Stimulated activated CD4-positive, alpha-beta T cell treated with anti-CD3 and anti-CD28 coated beads, Interleukin-12 subunit alpha, Interleukin-12 subunit beta, amount 100 ng/mL, for 24 hours (primary cell): ENCODE measurements at places on chromosomes 1 and 21.
A peak's percentile ranks its signal among the peaks of the same experiment; 100 is the strongest.

- DNase-seq = peak; percentile 15
Measured at GRCh38 chr1:230167419-230167852, 100.4 kb downstream of the GALNT2 start.

DNA sequence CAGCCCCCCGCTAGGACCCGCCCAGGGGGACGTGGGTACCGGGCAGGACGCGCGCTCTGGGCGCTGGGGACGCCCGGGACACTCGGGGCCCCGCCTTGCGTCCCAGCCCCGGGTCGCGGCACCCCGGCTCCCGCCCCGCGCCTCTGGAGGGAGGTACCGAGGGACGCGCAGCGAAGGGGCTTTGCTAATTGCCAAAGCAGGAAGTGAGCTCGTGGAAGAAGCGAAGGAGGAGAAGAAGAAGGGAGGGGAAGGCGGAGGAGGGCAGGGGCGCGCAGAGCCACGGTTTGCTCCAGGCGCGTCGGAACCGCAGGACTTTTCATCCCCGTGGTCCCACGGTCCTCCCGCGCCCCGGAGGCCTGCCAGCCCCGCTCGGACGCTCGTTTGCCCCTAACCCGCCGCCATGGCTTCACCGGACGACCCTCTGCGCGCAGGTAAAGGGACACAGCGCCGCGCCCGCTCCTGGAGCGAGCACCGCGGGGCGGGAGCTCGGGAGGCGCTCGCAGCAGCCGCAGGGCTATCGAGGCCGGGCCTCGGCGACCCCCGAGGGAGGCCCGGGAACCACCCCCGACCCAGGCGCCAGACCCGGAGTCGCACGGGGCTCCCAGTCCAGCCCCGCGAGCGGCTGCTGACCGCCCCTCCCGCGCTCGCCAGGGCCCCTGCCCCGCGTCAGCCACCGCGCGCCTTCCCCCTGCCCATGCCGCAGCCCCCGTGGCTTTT lies 1.3 kb downstream of the EDARADD start:
- DNase-seq = no peak

GRCh38 chr1:25877155-25877554 lies 1.6 kb upstream of the PAQR7 start:
- DNase-seq = no peak

GRCh38 chr1:41807390-41807789 lies 111.3 kb downstream of the HIVEP3 start:
- no peak for DNase-seq

DNA sequence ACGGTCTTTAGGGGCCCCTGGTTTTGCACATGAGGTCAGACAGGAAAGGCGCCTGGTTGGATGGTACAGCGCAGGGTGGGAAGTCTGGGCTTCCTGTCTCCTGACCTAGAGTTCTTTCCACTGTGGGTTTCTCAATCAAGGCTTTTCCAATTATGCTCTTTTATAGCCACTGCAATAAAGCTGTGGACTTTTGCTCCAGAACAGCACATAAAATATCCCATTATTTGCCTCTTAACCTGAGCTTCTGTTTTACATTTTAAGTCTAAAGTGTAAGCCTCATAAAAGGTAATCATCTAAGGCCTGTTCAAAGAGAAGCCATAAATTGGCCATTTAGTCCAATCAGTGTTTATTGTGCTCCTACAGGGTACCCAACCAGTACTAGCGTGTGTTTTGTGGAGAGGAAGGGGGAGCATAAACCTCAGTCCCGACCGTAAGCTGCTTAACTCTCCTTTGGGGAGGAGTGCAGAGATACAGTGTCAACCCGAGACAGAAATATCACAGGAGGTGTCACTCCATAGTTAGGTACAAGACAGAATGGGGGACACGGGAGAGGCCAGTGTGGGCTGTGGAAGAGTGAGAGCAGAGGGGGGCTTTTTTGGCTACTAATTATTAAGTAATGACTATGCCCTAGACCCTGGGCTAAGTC lies 270.0 kb downstream of the TRABD2B start:
- no peak for DNase-seq

GRCh38 chr1:111481387-111482221 lies 7.8 kb downstream of the C1orf162 start:
- DNase-seq = peak; percentile 51

DNA sequence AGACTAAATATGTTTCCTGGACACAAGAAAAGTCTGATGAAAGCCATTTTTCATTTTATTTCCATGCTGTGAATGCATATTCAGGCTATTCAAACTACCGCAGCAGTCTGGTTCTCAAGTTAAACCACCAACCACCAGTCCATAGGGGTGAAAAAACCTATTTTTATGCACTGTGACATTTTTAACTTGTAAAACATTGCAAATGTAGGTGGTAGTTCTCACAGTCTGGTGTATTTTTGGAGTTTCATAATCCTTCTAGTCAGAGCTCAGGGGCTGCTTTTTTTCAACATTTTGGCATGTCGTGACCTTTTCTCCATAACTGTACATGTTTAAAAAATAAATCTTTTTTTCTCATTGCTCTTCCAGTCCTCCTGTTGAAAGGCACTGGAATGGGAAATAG lies 907.6 kb upstream of the ADGRL2 start:
- DNase-seq = no peak

GRCh38 chr1:246450611-246451251 lies 56.3 kb downstream of the SMYD3 start:
- no peak for DNase-seq

DNA sequence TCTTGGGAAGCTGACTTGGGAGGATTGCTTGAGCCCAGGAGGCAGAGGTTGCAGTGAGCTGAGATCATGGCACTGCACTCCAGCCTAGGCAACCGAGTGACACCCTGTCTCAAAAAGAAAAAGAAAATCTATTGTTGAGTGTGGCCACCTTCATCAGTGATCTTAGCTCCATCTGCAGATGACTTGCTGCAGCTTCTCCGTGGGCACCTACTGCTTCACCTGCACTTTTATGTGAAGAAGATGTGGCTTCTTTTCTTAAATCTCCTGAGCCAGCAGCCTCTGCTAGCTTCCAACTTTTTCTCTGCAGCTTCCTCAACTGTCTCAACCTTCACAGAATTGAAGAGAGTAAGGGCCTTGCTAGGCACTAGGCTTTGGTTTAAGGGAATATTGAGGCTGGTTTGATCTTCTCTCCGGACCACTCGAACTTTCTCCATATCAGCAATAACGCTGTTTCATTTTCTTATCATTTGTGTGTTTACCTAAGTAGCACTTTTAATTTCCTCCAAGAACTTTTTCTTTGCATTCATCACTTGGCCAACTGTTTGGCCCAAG lies 28.0 kb downstream of the AGPAT3 start:
- no peak for DNase-seq

GRCh38 chr1:154386643-154387352 lies 18.3 kb upstream of the IL6R start:
- peak; percentile 54 for DNase-seq

- no peak for DNase-seq
Measured at GRCh38 chr1:246261639-246262038, 245.4 kb downstream of the SMYD3 start.

GRCh38 chr1:224500796-224501195 lies 66.2 kb upstream of the WDR26 start:
- DNase-seq = no peak

DNA sequence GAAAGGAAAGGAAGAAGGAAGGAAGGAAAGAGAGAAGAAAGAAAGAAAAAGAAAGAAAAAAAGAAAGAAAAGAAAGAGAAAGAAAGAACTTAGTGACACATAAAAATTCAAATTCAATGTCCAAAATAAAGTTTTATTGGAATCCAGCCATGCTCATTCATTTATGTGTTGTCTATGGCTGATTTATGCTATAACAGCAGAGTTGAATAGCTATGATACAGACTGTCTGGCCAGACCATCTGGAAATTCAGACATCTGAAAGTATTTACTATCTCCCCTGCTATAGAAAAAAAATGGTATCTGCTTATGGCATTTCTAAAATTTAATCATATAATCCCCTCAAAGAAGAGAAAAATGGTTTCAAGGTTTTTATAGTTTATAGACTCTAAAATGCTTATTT lies 79.4 kb upstream of the RRP15 start:
- DNase-seq = no peak

- DNase-seq = no peak
Measured at GRCh38 chr1:76083189-76083588, 8.6 kb downstream of the ST6GALNAC3 start.

GRCh38 chr1:11550664-11551283 lies 71.8 kb downstream of the DISP3 start:
- peak; percentile 28 for DNase-seq

DNA sequence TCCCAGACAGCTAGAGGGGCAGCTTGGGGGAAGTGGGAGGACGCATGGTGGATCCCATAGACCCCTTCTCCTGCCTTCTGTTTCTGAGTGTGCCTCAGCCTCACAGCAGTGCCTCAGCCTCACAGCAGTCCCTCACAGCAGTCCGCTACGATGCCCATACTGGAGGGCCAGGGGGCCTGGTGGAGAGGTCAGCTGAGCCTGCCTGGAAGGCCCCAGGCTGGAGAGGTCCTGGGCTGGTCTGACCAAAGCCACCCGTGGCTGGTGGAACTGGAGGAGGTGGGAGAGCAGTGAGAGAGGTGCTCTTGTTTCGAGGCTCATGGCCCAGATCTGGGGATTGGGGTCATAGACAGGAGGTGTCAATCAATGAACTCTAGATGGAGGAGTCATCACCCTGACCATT lies 16.0 kb upstream of the RSPO1 start:
- no peak for DNase-seq

DNA sequence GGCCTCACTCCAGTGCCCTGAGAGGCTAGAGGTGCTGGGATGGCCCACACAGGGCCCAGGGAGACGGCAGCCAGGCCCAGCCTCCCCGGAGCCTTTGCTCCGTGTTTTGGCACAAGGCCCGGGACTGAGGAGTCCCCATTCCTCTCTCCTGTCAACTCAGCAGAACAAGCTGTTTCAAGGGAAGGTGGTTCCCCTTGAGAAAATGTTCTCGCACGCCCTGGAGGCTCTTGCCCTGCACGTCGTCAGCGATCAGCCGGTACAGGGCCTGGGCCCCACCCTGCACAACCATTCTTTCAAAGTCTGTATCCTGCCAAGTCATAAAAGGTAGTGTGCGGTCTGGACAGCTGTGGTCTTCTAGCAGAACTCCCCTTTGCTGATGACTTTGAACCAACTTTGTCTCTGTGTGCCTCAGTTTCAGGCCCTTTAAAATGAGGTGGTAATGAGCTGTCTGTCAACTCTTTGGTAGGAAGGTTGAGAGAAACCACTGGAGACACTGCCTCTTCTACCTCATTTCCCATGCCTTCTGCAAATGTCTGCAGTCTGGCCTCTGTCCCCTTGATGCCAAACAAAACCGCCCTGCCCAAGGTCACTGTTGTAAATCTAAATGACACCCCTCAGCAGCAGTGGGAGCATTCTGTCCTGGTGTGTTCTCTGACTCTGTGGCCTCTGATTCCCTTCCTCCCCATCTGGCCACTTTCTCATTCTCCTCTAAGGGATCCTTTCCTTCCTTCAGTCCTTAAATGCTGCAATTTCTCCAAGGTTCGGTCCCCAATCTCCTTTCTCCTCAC lies 138.6 kb upstream of the JUN start:
- DNase-seq = no peak

GRCh38 chr1:44696789-44697345 lies 22.4 kb downstream of the ARMH1 start:
- no peak for DNase-seq

GRCh38 chr1:84122780-84123382 lies 21.2 kb upstream of the PRKACB start:
- no peak for DNase-seq

DNA sequence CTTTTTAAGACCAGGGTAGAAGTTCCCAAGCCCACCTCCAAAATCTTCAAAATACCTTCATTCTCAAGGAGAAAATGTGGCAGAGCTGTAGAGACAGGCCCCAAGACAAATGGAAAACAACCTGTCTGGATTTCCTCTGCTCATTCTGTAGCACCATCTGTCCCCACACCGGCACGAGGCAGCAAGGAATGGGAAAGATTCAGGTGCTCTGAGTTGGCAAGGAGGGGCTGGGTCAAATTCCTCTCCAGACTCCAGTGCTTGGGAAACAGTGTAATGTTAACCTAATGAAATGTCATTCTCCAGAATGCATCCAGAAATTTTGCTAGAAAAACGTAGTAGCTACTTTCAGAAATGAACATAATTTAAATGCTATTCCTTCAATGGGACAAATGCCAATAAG lies 9.3 kb downstream of the PABPC4 start:
- no peak for DNase-seq

- DNase-seq = no peak
Measured at GRCh38 chr1:94644352-94644751, 102.8 kb upstream of the F3 start.

GRCh38 chr1:7049913-7050625 lies 264.8 kb downstream of the CAMTA1 start:
- DNase-seq = no peak

- no peak for DNase-seq
Measured at GRCh38 chr1:98044071-98044697, 123.3 kb upstream of the DPYD start.

GRCh38 chr1:83418558-83418957 lies 580.4 kb downstream of the TTLL7 start:
- no peak for DNase-seq

DNA sequence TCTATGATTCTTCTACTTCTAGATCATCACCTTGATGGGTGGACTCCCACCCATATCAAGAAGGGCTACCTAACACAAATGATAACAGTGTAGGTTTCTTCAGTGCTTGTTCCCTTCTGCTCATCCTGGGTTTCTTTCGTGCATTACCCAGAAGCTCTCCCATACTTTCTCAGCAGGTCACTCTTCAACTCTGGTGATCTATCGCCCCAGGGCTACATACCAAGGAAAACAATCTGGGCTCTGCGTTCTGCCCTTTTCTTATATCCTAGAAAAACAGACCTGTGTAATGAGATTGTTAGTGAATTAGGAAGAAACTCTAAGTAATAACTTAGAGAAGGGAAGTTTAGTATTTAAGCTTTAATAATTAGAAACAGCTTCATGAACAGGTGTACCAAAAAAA lies 370.6 kb upstream of the SPAG17 start:
- no peak for DNase-seq

- DNase-seq = no peak
Measured at GRCh38 chr1:98975113-98975512, 29.5 kb downstream of the PLPPR5 start.
